ENCODE measurements at places on chromosomes 3 and 15. TPM values are rescaled to one million over a fixed set of nuclear protein-coding genes. Genes with fewer than 3 reads are reported as not detected.

SLC6A20 gene
- polyA plus RNA-seq: 3.2 TPM

GABRG3 gene
- polyA plus RNA-seq: 0.35 TPM

KBTBD13 gene
- polyA plus RNA-seq: not detected

SLC22A13 gene
- polyA plus RNA-seq: 0.05 TPM

PLCB2 gene
- polyA plus RNA-seq: 5.3 TPM

LYZL4 gene
- not detected for polyA plus RNA-seq

CFAP91 gene
- 14.9 TPM for polyA plus RNA-seq

KIF9 gene
- 17.0 TPM for polyA plus RNA-seq

SERPINI2 gene
- 242 TPM for polyA plus RNA-seq

ALDH1A3 gene
- 12.7 TPM for polyA plus RNA-seq

CLN6 gene
- 23.3 TPM for polyA plus RNA-seq

CSTA gene
- polyA plus RNA-seq: 3.7 TPM

PSTPIP1 gene
- polyA plus RNA-seq: 6.2 TPM

SNX4 gene
- 19.6 TPM for polyA plus RNA-seq

DNAH12 gene
- polyA plus RNA-seq: 1.7 TPM

CKMT1A gene
- polyA plus RNA-seq: 2.0 TPM

ENTPD3 gene
- polyA plus RNA-seq: 27.8 TPM

NR1I2 gene
- polyA plus RNA-seq: 0.26 TPM

GABRR3 gene
- not detected for polyA plus RNA-seq

ZNF770 gene
- polyA plus RNA-seq: 7.1 TPM

SLC15A2 gene
- polyA plus RNA-seq: 1.9 TPM

OXSM gene
- polyA plus RNA-seq: 8.9 TPM

ZBED2 gene
- polyA plus RNA-seq: 0.02 TPM

SETD5 gene
- 25.5 TPM for polyA plus RNA-seq

SFMBT1 gene
- 6.3 TPM for polyA plus RNA-seq

TUBGCP5 gene
- 7.4 TPM for polyA plus RNA-seq

SOX14 gene
- not detected for polyA plus RNA-seq

C3orf85 gene
- not detected for polyA plus RNA-seq

TGM4 gene
- polyA plus RNA-seq: not detected

CAPN3 gene
- polyA plus RNA-seq: 35.8 TPM

CLDN11 gene
- 0.87 TPM for polyA plus RNA-seq

KNSTRN gene
- polyA plus RNA-seq: 5.3 TPM

APOD gene
- polyA plus RNA-seq: 75.7 TPM

CD80 gene
- polyA plus RNA-seq: not detected

CEMIP gene
- 0.07 TPM for polyA plus RNA-seq

P2RY12 gene
- 0.33 TPM for polyA plus RNA-seq

LRRC2 gene
- 0.85 TPM for polyA plus RNA-seq

CDC25A gene
- 0.30 TPM for polyA plus RNA-seq

GATA2 gene
- polyA plus RNA-seq: 15.8 TPM

MESP2 gene
- 0.12 TPM for polyA plus RNA-seq

SCN11A gene
- polyA plus RNA-seq: 0.09 TPM

KLF15 gene
- polyA plus RNA-seq: 11.3 TPM

GOLGA8G gene
- 0.08 TPM for polyA plus RNA-seq

CCDC13 gene
- polyA plus RNA-seq: 1.3 TPM

XXYLT1 gene
- polyA plus RNA-seq: 2.5 TPM

NANOGP8 gene
- not detected for polyA plus RNA-seq

FSIP1 gene
- 0.45 TPM for polyA plus RNA-seq

PDCD7 gene
- 9.8 TPM for polyA plus RNA-seq

TNNC1 gene
- 5.9 TPM for polyA plus RNA-seq

SUCNR1 gene
- 0.02 TPM for polyA plus RNA-seq

CPN2 gene
- polyA plus RNA-seq: not detected

HACL1 gene
- 6.5 TPM for polyA plus RNA-seq

PAQR5 gene
- 5.7 TPM for polyA plus RNA-seq

PRR23B gene
- polyA plus RNA-seq: not detected

GOLGA6B gene
- not detected for polyA plus RNA-seq

CIDEC gene
- 1.1 TPM for polyA plus RNA-seq

FILIP1L gene
- polyA plus RNA-seq: 13.6 TPM
